ENCODE measurements at places on chromosomes 16 and 17. TPM values are rescaled to one million over a fixed set of nuclear protein-coding genes. Genes with fewer than 3 reads are reported as not detected.

DNA sequence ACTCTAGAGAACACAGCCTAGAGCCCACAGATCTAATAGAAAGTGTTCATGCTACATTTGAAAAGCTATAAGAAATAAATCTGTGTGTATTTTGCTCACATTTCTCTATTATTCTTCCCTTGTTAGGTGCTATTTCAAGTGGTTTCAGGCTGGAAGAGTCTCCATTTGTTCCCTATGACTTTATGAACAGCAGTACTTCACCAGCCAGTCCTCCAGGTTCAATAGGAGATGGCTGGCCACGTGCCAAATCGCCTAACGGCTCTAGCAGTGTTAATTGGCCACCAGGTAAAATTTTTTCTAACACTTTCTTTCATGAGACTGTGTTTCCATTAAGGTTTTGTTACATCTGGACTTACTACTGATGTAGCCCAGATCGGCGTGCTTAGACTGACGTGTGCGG lies 30.7 kb upstream of the SLC5A11 start:
- no peaks in the 10 kb centered on the region for H3K4me1 ChIP-seq
- H3K4me3 ChIP-seq: no peak overlapping the region
- DNase-seq: no peak
- H3K27me3 ChIP-seq: no peaks in the 10 kb centered on the region
- H3K36me3 ChIP-seq: peaks cover 90% of the 10 kb centered on the region
- no peak overlapping the region for H3K27ac ChIP-seq

- DNase-seq: peak; percentile 45
- no peaks in the 10 kb centered on the region for H3K36me3 ChIP-seq
- peak overlapping the region; percentile 54 for H3K4me3 ChIP-seq
- peaks cover 13% of the 10 kb centered on the region for H3K4me1 ChIP-seq
Observed at GRCh38 chr17:44362949-44363612, 572 bp downstream of the FAM171A2 start.

DNA sequence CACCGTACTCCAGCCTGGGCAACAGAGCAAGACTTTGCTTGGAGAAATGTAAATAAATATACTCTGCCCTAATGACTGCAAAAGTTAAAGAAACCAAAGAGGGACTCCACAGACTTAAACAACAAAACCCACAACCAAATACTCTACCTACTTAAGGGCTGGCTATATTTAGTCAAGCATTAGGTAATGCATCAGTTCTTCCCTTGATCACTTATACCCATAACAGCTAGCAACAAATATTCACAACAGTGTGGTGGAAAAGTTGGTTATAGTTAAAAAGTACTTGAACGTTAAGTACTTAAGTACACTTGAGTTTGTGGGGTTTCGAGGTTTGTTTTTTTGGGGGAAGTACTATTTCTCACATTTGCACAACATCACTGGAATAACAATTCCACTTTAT lies 5.4 kb upstream of the HEXIM2 start:
- H3K27ac ChIP-seq: no peak overlapping the region
- peaks cover 37% of the 10 kb centered on the region for H3K4me1 ChIP-seq
- peaks cover 3% of the 10 kb centered on the region for H3K36me3 ChIP-seq
- no peak for DNase-seq
- H3K4me3 ChIP-seq: no peak overlapping the region
- no peaks in the 10 kb centered on the region for H3K27me3 ChIP-seq

Gene ARHGAP44
- not detected for total RNA-seq
